ENCODE measurements at places on chromosomes 7 and 10. TPM values are rescaled to one million over a fixed set of nuclear protein-coding genes. Genes with fewer than 3 reads are reported as not detected.

The RSBN1L gene
- 24.9 TPM for total RNA-seq

The PTPRE gene
- 30.8 TPM for total RNA-seq

The CH25H gene
- not detected for total RNA-seq

The PAPOLB gene
- not detected for total RNA-seq

The TSPAN13 gene
- 0.13 TPM for total RNA-seq

The GATA3 gene
- 54.9 TPM for total RNA-seq

The CYP2C19 gene
- 0.07 TPM for total RNA-seq

Measured in activated naive CD4-positive, alpha-beta T cell treated with anti-CD3 and anti-CD28 coated beads, Interleukin-2, amount 10 ng/mL, durations not matched to agents 5 hours and 36 hours (primary cell).